ENCODE measurements at places on chromosomes 1 and 21.

DNA sequence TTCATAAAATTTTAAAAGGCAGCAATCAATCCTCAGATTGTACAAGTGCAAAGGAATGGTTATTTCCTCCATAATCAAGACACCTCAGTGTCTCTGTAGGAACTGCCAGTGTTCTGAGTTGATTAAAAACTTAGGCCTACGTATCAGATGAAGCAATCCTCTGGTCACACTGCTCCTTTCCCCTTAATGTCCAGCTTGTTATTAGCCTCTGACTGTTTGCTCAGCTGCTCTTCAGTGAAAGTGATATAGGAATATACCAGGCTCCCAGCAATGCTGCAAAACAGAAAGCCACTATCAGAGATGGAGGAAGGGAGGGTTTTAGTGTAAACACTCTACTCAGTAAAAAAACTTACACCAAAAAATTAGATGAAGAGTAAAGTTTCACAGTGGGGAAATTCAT, 49.8 kb downstream of the SLC35D1 start:
- peak; percentile 18 for DNase-seq

DNA sequence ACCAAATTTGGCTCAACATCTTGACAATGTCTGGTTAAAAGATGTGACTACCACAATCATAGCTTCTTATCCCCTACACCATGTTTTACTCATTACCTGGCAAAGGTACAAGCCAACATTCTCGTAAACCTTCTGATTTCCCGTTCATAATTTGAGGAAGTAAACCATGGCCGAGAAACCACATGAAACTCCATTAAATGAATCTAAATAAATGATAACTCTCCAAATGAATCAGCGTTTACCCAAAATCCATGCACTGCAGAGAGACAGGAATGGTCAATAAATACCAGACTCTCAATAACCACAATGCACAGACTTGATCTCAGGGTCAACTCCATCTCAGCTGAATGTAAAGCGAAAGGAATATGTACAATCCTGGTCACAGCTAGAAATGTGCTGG, 125.2 kb downstream of the TYW3 start:
- DNase-seq: no peak

DNA sequence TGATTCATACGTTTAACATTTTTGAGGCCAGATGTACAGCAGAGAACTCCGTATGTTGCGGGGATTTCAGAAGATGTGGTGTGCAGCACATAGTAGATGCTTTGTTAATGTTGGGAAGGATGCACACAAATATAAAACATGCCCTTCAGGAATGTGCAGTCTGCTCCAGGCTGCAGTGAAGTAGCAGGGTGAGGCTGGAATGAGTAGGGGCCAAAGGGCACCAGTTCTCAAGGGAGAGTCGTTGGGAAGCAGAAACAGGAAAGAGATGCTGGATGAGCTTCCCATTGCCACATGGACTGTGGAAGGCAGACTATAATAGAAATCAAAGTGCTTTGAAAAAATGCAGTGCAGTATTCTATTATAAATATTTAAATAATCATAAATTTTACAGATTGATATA, 126.9 kb downstream of the NOS1AP start:
- no peak for DNase-seq

- DNase-seq: peak; percentile 93
These were observed 139.2 kb downstream of the CLIC6 start for GRCh38 chr21:34807881-34808568.

GRCh38 chr1:82423174-82423815, 622.6 kb downstream of the ADGRL2 start:
- DNase-seq: no peak

- DNase-seq: no peak
These were observed 307.5 kb downstream of the ZP4 start for GRCh38 chr1:237583270-237583669.

GRCh38 chr1:201511396-201511940, 4.5 kb upstream of the CSRP1 start:
- no peak for DNase-seq

GRCh38 chr1:176199707-176200106, 7.4 kb downstream of the COP1 start:
- DNase-seq: no peak

DNA sequence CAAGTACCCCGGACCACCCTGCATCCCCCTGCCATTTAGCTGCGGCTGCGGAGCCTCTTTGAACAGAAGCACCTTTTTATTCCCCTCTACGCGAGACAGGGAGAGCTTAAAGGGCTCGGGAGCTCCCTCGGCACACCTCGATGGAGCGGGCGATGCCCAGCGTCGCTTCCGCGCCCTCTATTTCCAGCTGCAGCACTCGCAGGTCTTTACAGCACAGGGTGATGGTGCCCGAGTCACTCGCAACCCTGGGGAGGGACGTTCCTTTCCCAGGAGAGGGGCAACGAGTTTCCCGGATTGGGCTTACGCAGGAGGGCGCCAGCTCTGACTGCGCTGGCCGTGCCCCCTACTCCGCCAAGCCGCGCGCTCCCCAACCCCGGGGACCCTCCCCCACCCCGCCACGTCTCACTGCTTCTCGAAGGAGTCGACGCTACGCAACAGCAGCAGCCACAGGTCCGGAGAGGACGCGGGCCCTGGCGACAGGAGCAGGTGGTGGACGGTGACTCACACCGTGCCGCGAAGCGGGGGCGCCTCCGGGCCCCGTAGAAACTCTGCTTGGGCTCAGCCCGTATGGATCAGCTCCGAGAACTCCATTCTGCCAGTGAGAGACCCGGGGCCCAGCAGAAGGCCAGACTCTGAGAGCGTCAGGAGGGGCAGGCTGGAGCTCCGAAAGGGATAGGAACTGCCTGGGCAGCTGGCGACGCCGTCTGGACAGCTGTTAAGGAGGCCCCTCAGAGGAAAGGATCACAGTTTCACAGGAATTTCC, 5.8 kb upstream of the FAM167B start:
- no peak for DNase-seq

- DNase-seq: no peak
These were observed 17.1 kb downstream of the EPHA2 start for GRCh38 chr1:16138772-16139221.

DNA sequence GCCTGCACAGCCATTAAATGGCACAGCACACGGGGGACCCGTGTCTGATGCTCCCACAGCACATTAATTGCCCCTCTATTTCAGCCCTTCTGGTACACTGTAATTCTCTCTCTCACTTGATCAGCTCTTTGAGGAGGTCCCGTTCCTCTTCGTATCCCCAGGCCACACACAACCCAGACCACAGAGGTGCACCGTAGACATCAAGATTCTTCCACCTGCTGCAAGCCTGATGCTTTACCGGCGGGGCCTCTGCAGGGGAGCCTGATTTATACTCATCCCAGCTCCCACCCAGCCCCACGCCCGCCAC, 759 bp downstream of the SMYD3 start:
- DNase-seq: no peak

DNA sequence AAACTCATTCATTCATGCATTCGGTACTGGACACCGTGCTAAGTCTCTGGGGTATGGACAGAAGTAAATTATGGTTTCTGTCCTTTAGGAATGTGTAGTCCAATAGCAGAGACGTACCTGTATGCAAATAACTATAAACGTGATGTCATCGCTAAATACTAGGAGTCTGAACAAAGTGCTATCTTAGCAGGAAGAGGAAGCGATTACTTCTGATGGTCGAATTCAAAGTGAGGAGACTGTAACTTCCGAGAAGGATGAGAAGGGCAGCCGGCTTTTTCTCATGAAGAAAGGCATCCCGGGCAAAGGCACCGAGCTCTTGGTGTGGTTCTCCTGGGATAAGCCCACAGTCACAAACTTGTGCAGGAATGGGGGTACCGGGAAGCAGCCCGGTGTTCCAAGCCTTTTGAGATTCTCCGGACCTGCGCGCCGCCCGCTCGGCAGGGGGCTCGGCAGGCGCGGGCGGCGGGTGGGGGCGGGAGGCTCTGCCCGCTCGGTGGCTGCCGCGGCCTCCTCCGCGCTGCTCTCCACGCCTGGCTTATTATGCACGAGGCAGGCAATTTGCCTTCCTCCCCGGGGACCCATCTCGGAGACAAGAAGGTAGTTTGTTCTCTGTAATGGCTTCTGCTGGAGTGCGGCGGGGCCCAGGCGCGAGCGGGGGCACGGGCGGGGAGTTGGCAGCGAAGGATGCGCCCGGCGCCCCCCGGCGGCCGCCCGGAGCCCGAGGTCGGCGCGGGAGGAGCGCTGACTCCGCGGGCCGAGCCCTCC, 67.5 kb upstream of the CD1D start:
- DNase-seq: no peak

DNA sequence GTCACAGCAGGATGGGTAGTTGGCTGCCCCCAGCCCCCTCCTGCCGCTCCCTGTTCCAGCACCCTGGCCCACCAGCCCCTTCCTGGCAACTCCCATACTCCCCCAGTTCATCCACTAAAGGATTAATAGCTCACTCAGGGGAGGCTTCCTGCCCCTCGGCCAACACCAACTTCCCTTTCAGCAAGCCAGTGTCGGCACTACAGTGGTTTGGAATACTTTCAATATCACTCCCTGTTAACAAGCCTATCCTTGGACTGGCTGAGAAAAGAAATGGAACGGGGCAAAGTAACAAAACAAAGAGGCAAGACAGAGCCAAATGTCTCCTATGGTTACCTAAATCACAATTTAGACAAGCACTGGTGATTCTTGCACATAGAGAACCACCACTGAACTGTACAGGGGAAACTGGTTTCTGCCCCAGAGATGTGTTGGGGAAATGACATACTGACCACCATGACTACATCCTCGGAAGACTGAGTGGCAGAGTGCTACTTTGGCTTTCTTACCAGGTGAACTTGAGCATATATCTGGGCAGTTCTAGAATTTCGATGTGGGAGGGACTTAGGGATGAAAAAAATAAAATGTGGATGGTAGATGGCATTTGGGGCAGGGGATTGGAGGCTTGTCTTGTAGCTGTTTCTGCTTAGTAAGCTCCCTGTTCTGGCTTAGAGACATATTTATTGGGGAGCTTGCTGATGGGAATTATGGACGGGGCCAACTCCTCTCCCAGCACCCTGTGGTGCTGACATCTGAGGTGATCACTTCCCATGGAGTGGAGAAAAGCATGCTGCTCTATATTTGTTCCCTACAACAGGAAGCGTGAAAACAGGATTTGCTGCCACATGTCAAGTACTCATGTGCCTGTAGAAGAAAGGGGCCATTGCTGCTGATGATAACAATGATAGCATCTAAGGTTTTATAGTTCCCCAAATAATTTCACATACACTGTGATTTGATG, 7.1 kb upstream of the CAPN2 start:
- DNase-seq: no peak

DNA sequence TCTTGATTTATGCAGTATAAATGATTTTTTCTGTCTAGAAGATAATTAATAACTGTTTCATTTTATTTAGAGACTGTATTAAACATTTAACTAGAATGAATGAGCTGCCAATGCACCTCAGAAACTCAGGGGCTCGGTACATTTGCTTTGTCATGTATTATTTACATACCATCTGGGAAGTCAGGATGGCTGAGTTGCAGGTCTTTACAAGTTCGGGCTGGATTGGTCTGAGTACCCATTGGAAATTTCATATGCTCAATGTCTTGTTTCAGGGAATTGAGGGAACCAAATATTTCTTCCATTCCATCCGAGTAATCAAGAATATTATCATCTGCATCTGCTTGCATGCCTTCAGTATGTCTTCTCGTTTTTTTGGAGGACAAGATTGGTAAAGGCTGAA, 221.7 kb downstream of the COL11A1 start:
- no peak for DNase-seq

GRCh38 chr1:164678136-164678700, 119.2 kb downstream of the PBX1 start:
- no peak for DNase-seq

DNA sequence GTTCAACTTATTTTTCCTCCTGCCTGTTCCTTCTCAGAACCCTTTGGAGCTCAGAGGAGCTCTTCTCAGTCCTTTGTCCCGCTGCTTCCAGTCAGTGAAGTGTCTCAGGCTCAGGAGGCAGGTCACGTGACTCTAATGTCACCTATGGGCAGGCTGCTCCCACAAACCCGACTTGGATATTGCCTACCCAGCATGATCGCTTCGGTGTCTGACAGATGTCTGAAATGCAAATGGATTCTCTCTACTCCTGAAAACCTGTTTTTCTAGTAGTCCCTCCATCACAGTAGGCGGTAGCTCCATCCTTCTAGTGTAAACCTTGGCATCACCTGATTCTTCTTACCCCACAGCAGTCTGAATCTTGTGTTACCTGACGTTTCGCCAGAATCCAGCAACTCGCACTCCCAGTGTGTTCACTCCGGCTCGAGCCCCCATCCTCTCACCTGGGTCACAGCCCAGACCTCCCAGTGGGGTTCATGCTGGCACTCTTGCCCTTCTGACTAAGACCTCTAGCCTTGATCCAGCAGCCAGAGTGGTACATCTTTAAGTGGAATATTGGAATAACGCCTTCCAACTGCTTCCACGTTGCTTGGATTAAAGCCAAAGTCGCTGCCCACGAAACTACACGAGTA, 5.4 kb downstream of the PADI6 start:
- no peak for DNase-seq

DNA sequence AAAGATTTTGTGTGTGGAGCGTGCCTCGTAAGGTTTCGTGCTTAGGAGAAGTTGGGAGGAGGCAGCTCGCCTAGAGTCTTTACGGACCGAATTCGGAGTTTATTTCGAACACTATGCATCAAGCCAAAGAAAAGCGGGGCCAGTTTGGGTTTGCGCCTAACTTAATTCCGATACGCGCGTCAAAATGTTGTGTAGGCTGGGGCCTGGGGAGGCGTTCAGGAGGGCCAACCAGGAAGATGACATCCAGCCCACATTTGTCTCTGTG, 6.4 kb downstream of the FOXD2 start:
- DNase-seq: no peak
